NCI-H2171 treated with DMSO at 0.1 percent for 48 hours (cell line): ENCODE measurements at places on chromosomes 5 and 9.
A peak's percentile ranks its signal among the peaks of the same experiment; 100 is the strongest.

- no peak for DNase-seq
Measured at GRCh38 chr5:120252839-120253238, 211.3 kb upstream of the PRR16 start.

GRCh38 chr9:115513148-115513547 lies 395.2 kb upstream of the TNC start:
- peak; percentile 94 for DNase-seq

DNA sequence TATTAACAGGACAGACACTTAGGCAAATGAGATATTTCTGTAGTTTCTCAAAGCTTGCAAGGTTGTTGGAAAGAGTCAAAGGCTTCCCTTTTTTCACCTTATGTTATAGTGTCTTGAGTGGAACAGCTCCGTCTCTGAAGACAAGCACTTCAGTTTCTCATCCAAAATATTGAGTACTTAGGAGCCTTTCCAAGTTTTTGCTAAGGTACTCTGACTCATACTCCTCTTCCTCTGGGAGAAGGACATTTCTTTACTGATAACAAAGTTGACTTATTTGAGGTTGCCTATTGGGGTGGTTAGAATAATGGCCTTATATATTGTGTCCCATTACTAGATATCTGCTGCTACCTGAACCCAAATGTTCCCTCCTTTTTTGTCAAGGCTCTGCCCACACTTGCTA lies 869.6 kb downstream of the MAT2B start:
- no peak for DNase-seq

DNA sequence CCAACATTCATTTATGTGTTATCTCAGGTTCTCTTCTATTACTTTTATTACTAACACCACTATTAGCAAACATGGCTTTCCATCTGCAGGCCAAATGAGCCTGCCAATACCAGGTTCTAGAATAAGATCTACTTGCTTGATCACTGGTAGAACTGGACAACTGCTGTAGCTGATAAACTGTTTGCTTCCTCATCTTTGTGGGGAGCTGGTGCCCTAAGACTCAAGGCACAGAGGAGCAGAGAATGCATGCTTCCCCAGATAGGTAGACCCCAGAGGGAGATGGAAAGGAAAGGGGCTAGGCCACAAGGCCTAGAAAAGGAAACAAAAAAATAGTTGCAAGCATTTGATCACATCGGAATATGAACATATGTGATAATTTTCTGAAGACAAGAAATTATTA lies 30.7 kb upstream of the AUH start:
- no peak for DNase-seq

DNA sequence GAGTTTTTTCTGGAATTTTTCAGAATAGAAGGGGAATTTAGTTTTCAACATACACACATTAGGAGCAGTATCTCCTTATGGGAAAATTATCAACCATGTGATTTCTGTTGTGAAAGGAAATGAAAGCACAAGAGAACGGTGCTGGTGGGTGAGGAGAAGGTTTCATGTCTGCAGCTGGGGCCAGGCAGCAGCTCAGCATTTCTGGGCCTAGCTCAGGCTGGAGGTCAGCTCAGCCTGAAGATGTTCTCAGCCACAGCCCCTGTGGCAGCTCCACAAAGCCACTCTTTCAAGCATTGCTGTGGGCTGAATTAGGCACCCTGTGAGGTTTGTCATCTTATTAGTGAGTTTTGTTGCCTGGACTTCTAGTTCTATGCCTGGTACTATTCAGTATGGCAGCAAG lies 90.3 kb downstream of the DIRAS2 start:
- DNase-seq, result no peak

DNA sequence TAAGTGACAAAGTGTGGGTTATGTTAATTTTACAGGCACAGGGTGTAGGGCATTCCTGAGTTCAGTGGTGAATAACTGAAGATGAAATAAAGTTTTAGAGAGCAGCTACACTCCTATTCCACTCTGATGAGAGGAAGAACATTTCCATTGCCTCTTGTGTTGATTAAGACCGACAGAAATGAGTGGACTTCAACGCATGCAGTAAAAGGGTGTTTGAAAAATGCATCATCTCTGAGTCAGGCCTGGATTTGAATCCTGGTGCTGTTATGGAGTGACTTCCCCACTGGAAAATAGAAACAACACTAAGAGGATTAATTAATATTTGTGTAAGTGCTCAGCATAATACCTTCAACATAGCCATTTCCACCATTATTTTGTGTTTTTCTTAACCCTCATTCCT lies 86.3 kb downstream of the PRR16 start:
- no peak for DNase-seq

DNA sequence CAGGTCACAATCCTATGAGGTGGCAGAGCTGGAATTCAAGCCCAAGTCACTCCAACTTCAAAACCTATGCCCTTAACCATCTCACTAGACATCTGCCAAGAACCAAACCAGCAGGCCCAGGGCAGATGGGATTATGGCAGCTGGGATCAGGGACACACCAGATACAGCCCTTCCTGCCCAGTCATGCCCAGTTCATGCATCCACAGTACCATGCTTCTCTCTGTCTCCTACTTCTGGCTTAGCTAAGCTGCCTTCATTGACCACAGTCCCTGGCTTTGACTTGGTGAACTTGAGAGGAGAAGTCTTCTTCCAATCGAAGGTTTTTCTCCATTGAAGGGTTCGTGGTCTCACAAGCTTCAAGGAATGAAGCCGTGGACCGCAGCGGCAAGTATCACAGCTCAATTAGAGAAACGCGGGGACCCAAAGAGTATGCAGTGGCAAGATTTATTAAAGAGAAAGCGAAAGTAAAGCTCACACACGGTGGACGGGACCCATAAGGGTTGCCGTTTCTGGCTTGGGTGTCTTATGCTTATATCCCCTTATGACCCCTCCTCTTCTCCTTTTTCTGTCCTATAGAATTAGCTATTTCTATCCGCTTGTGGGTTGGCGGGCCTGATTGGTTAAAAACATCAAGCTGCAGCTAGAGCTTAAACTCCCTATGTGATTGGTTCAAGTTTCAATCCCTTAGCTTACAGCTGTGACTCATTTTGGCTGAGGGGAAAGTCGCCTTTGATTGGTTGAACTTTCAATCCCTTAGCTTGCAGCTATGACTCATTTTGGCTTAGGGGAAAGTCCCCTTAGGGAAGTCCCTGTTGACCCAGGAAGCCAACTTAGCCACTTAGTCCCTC lies 101.2 kb downstream of the TRIM36 start:
- DNase-seq, result no peak
